ENCODE measurements at places on chromosomes 2 and 18.

GRCh38 chr2:17543131-17543660 is 2.7 kb downstream of the VSNL1 start:
- DNase-seq, result no peak

DNA sequence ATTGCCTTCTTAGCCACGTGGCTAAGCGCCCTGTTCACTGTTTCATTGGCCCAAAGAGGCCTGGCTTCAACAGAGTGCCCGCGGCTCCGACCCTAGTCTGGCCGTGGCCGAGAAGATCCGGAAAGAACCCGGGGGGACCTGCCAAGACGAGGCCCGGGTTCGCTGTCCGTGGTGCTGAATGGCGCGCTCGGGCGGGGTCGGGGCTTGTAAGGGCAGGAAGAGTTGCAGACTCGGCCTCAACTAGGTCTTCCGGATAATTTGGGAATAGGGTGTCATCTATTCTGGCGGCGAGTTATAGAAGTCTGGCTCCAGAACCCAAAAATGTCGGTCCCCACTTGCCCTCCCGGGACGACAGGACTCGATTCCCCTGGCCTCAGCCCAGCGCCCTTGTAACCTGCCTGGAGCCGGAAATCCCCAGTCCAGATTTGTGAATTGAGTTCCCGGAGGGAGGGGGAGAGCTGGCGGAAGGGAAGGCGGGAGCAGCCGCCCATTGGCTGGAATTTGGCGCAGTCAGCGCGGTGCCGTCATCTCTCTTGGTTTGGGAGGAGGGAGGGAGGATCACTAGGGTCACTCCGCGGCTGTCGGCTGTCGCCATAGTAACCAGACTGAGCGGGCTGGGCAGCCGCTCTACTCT is 3.5 kb downstream of the CDK5R2 start:
- DNase-seq, result peak; percentile 62

GRCh38 chr2:223214394-223215253 is 162.6 kb downstream of the KCNE4 start:
- DNase-seq, result no peak

DNA sequence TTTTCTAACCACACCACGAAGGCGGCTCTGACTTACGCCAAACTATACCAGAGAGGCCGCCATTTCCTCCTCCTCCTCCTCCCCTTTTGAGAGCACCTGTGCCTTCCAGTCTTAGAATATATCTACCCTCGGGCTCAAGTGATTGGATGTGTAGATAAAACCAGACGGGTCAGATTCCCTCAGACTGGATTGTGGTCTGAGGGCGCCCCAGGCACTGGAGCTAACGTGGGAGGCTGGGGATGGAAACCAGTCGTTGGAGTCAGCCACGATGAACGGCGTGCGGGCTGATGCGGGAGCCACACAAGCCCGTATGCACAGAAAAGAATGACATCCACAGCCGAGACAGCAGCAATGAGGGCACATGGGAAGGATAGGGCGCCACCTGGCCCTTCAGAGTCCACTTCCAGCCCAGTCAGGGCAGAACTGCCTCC is 12.3 kb upstream of the ODC1 start:
- DNase-seq, result no peak

DNA sequence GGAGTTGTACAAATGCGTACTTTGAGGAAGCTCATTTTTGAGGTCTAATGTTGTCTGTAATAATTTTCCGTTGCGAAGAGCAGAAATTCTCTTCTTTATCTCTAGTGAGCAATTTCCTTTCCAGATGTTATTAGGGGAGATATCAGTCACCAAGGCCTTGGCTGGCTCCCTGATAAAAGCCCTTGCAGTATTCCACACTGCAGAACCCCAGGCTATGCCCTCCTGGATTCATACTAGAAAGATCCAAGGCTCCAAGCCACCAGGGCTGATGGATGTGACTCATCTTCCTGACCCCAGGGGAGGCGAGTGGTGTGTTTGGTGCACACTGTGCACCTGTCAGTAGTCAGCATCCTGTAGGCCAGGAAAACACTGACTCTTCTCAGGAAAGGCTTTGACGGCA is 34.7 kb downstream of the INO80C start:
- DNase-seq, result no peak

DNA sequence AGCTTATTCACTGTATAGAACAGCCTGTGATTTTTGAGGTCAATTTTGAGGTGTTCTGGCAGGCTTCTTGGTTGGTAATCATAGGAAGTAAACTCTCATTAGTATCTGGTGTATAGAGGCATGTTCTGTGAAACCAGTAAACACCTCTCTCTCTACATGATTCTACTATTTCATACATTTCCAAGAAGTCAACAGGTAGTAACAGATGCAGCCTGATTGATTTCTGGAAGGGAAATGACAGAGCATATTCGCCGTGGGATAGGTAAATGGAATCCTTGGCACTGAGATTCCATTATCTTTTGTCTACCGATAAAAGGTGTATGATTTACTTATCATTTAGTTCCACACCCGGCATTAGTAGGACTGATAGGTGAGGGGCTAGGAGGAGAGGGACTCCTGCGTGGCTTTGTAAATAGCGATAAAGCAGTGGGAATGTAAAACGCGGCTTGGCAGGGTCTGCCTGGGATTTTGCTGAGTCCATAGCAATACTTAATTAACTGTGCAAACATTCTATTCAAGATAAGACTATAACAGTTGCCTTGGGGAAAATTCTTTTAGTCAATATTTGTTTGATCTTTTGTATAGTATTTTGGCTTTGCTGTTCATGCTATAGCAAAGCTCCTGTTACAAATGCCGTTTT is 32.3 kb downstream of the LYPD6B start:
- no peak for DNase-seq

DNA sequence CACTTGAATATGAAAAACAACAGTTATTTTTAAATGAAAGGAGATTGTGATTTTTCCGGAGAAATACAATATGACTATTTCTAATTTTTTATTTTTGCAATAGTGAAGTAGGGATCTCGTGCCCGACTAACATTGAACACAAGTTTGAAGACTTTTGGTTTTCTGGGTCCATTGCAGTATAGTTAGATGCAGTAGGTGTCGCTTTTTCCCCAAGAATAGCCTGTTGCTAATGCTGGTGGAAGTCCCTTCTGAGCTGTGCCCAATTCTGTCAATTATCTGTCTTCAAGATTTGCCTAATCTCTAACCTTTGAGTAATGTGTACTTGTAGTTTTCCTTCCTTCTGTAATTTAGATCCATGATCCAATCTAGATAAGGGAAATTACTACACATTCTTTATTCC is 36.5 kb downstream of the SEMA4F start:
- DNase-seq, result no peak

GRCh38 chr2:147137711-147138110 is 707.1 kb upstream of the ACVR2A start:
- DNase-seq, result no peak

DNA sequence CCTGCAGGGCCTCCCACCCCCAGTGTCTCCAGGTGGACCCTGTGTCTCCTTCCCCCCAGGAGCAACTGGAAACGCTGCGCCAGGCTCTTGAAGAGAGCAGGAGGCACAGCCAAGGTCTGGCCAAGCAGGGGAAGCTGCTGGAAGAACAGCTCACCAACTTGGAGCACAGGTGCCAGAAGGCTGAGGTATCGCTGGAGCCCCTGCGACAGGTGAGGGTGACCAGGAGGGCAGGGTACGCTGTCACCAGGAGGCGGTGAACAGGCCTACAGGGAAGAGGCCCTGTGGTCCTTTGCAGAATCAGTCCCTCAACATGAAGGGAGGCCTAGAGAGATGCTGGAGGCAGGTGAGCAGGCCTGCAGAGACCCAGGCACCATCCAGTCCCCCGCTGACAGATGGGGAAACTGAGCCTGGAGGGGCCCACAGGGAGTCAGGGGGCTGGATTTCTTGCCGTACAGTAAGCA is 15.6 kb upstream of the SNED1 start:
- no peak for DNase-seq

DNA sequence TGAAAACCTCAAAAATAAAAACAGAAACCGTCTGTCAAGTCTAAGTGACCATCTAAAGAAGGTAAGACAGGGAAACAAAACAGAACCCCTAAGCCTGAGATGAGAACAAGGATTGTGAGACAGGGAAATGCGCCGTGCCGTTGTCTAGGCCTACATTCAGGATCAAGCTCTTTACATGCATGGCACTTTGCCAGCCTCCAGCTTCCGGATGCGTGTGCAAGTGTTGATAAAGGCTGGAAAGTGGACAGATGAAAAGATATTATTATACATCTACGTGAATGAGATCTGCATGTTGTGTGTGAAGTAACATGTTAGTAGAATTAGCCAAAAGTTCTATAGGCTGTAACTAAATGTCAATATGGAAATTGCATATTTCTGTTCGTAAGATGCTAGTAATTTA is 28.6 kb upstream of the TMEM87B start:
- no peak for DNase-seq

- DNase-seq, result no peak
Observed at GRCh38 chr18:46040747-46041104, 31.3 kb downstream of the PSTPIP2 start.

DNA sequence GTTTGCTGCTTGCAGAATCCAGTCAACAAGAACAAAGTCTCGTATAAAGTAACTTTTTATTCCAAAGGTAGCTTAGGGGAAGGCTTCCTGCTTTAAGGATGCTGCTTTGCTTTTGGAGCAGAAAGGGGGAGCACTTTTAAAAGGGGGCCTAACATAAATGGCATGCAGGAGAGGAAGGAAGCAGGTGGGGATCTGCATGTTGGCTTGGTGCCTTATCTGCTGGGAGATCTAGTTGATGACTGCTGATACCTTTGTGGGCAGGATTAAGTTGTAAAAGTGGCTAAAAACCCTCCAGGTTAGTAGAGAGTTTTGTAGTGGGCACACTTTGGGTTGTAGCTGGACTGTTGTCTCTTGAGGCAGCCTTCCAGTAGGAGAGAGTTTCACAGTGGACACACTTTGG is 22.5 kb downstream of the UBR3 start:
- no peak for DNase-seq

GRCh38 chr18:30595942-30596341 is 446.6 kb downstream of the DSC3 start:
- DNase-seq, result no peak

- DNase-seq, result no peak
Observed at GRCh38 chr2:18067588-18068384, 189.3 kb downstream of the KCNS3 start.

DNA sequence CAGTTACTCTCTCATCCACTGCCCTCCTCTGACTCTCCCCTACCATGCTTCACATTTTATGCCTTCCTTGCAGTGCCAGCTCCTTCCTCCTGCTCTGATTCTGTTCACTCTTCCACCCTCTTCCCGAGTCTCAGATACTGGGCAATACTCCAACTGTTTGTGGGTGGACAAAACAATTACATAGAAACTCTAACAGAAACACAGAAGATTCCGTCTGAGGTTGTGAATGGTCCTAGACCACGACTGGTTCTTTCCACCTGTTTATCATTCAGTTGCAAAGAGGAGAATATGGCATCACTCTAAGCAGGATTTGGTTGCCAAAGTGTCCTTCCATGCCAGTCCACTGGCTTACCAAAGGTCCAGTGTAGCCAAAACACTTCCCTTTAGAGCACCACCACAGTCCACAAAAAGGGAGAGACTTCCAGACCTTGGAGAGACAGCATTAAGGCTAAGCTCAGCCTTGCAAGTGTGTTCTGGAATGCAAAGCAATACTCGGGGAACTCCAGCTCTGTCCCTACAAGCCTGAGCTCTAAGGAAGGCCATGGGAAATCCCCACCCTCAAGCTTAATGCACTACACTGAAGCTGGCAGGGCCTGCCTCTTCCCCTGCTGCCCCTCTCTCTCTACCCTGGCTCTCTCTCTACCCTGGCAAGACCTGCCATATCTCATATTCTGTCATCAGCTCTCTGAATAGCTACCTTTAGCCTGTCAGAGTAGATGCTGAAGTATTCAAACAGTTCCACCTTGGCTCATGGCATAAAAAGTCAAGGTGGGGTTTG is 33.6 kb upstream of the RND3 start:
- no peak for DNase-seq

DNA sequence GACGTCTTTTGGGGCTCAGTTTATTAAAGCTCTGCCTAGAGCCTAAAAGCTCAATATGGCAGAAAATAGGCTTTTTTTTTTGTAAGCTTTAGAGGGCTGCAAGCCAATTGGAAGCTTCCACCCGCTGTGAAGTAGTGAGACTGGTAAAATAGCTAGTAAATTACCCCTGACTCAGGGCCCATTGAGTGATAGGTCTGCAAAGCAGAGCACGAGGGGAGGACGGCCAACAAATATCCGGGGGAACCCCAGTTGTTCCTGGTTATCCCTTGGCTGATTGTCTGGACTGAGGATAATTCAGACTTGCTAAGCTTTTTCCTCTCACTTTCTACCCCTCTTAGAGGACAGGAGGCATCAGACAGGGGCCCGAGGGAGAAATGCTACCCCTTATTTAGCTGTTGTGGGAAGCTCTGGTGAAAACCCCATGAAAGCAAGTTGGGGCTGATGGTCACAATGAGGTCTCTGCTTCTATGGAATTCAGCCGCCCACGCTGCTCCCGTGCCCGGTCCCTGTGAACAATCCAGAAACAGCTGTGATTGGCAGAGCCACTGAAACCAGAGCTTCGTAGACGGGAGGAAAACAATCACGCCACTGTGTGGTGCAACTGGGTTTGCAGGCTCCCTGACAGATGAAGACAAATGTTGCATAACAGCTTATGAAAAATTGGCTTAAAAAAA is 141.9 kb upstream of the LGALSL start:
- DNase-seq, result no peak

GRCh38 chr18:5895876-5896740 is 786 bp upstream of the TMEM200C start:
- DNase-seq, result no peak

- no peak for DNase-seq
Observed at GRCh38 chr18:22900558-22901238, 32.4 kb upstream of the RBBP8 start.

- DNase-seq, result no peak
Observed at GRCh38 chr2:44852594-44852993, 88.9 kb upstream of the SIX3 start.

GRCh38 chr2:226796840-226797288 is 2.8 kb downstream of the IRS1 start:
- DNase-seq, result no peak

DNA sequence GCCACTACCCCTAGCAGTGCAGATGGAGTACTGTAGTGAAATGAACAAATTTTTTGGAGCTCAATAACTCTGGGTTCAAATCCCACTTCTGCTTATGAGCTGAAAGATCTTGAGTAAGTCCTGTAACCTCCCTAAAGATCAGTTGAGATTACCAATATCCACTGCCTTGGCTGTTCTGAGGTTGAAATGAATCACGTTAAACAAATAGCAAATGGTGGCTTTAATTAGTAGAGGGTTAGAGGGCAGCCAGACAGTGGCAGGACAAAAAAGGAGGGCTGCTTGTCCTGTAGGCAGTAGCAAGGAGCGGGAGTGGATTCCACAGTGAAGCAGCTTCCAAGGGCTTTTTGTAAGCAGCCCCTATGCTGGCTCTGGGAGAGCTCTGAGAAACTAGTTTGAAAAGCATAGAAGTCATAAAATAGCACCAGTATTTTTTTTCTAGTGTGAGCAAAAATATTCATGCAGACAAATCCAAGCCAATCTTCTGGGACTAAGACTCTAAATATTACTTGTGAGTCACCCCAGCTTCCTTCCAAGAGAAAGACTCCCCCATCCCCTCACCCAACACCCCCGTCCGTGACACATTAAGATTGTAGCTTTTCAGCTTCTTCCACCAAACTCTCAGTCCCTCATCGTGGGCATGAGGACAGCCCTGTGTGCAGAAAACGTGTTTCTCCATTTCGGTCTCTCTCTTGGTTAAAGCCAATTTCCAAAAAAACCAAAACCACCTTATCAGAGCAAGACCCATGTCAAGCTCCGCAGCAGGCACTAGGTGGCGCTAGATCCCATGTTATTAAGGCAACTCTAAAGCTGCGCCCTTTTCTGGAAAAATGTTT is 123.5 kb upstream of the LGALSL start:
- DNase-seq, result peak; percentile 61

GRCh38 chr2:173898996-173899395 is 66.2 kb downstream of the SP3 start:
- no peak for DNase-seq
